Left lobe of liver (tissue), 2 donors: ENCODE measurements at places on chromosomes 4 and X. TPM values are rescaled to one million over a fixed set of nuclear protein-coding genes. Genes with fewer than 3 reads are reported as not detected.

DNA sequence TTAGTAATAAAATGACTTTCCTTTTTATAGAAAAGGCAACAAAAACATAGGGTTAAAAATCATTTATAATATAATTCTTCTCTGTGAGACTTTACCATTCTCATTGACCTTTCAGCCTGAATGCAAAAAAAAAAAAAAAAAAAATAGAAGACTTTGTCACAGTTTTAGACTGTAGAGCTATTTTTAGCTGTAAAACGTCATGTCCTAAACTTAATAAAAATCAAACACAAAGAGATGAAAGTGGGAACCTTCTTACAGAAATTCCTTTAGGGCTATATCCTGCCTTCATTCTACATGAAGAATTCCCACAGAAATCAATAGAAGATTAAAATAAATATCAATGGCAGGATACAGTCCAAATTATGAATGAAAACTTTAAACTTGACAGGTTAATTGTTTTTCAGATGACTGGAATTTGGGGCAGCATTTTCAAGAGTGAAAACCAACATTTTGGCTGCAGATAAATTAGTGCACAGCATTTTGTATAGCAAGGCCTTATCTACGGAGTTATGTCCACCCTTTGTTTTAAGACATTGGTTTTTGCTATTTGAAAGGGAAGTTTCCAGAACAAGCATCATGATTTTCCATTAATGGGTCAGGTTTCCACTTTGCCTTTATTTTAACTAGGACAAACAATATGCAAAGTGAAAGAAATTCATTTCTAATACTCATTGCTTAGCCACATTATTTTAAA, 219.5 kb downstream of the SPCS3 start:
- DNase-seq: no peak

- DNase-seq: no peak
These were observed 83.8 kb downstream of the SEL1L3 start for GRCh38 chr4:25779021-25779420.

DNA sequence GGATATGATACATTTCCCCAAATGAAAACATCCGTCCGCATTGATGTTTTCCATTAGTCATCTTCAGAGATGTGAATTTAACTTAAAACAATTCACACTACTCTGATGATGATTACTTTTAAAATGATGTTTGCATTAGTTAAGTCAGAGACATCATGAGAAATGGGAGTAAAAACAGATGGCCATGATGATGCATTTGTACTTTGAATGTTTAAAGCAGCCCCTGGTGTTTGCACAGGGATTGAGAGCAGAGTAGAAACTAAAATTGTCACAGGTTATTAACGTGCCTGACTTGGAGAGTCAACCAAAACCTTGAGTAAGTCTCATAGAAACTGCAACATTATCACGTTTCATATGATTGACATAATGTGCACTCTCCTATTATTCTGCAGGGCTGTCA, 117.2 kb downstream of the CFAP299 start:
- no peak for DNase-seq

DNA sequence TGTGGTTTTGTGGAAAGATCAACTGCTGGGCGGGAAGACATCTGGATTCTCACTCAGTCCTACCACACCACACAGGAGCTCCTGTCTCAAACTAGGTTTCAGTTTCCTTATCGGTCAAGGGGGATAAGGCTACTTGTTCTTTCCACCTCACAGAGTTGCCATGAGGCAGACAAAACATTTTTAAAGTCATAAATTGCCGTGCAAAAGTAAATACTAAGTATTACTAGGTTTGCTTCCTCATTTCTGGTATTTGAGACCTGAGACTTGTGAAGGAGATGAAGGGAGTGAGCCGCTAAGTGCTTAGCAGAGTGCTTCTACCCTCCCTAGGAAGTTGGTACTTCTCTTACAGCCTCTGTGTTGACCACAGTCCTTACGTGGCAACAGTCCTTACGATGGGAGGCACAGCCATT, 1.5 kb downstream of the LAP3 start:
- DNase-seq: no peak

DNA sequence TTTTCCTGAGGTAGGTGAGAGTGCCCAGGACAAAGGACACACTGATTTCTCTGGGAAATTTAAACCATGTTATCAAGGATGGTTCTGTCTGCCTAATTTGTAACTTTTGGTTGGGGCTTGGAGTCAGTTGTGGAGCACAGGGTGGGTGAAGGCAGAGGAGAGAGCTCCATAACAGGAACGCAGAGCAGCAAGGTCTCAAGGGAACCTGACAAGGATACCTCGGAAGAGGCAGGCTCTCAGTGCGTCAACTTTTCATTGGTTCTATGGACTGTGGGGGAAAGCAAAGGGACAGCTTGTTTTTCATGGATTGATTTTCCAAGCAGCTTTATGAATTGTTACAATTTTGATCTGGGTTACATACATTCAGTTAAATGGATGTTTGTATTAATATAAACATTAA, 110.4 kb downstream of the SLIT2 start:
- no peak for DNase-seq

DNA sequence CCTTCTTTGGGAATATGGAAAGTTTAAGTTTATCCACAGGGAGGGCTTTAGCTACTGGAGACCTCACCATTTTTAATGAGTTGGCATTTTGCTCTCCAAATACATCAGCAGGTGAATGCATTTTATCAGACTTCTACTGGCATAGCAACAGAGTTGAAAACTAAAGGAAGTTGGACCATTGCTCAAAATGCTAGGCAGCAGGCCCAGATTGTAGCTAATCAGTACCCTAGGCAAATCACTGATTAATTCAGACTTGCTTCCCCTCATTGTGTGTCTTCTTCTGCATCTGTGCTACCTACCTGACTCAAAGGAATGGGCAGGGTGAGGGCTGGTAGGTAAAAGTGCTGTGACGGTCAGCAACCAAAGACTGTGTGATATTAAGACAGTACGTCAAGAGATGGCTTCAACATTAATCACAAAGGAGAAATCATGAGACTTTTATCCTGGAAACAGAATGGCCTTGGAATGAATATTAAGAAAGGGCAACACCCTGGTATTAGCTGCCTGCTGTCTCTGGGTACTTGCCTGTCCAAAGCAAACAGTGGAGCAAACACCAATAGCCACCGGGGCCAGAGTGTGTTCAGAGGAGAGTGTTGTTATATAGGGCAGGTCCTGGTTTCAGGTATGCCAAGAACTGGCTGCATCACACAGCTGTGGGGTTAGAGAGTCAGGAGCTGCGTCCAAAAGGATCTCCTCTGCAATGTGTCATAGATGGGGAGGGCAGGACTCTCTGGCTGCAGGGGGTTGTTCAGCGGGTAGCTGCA, 17.1 kb upstream of the SMIM20 start:
- no peak for DNase-seq

- DNase-seq: no peak
These were observed 100.8 kb downstream of the BEND2 start for GRCh38 chrX:18119856-18120255.

- no peak for DNase-seq
These were observed 23.9 kb upstream of the PRDM8 start for GRCh38 chr4:80173401-80173800.

DNA sequence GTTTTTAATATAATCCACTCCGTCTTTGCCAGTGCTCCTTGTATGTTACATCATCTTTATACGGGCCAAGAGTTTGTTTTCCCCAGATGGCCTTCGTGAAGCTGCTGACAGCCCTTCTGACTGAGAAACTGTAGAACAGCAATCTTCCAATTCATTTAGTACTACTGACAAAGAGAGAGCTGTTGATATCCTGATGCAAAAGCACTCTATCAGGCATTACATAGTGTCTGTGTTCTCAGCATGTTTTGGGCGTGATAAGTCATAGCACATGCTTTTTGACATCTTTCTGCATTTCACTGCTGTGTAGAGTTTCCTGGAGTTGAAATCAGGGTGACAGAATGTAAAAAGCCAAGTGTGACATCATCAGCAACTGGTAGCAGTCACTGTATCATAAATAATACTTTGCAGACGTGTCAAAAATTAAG, 746.3 kb upstream of the FAM241A start:
- DNase-seq: no peak

GRCh38 chr4:31007858-31008257, 287.7 kb downstream of the PCDH7 start:
- no peak for DNase-seq

GRCh38 chr4:173418639-173419038, 19.7 kb upstream of the SCRG1 start:
- no peak for DNase-seq

GRCh38 chrX:150503898-150504219, 64.6 kb upstream of the MTM1 start:
- DNase-seq: no peak

DNA sequence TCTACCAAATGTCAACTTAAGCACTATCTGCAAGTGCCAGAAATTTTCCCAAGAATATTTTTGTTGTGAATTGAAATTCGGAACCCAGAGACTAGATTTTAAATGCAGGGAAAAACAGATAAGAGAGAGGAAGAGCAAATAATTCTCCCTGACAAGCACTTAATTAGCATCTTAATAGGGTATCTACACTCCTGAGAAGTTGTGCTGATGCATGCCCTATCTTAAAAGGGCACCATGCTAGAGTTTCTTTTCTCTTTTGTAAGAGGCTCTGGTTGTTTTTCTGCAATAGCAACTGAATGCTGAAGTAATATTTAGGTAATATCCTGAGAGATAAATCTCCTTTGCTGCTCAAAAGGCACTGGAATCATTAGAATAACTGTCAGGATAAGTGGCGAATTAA, 139.9 kb upstream of the UGT8 start:
- DNase-seq: no peak

DNA sequence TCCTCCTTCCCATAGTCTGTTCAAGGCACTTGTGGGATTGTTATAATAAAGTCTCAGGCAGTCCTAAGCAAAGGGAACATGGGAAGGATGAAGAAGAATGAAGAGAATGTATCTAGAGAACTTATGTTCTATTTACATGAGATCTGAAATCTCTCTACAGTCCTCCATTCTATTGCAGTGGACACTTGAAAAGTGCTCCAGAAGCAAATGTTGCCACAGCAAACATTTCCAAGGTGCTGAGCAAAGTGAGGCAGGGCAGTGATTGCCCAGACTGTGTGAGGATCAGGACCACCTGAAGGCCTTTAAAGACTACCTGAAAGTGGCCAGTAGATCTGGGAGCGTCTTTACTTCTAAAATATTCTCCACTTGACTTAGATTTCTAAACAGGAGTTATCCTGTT, 203.5 kb downstream of the RBM46 start:
- DNase-seq: no peak

DNA sequence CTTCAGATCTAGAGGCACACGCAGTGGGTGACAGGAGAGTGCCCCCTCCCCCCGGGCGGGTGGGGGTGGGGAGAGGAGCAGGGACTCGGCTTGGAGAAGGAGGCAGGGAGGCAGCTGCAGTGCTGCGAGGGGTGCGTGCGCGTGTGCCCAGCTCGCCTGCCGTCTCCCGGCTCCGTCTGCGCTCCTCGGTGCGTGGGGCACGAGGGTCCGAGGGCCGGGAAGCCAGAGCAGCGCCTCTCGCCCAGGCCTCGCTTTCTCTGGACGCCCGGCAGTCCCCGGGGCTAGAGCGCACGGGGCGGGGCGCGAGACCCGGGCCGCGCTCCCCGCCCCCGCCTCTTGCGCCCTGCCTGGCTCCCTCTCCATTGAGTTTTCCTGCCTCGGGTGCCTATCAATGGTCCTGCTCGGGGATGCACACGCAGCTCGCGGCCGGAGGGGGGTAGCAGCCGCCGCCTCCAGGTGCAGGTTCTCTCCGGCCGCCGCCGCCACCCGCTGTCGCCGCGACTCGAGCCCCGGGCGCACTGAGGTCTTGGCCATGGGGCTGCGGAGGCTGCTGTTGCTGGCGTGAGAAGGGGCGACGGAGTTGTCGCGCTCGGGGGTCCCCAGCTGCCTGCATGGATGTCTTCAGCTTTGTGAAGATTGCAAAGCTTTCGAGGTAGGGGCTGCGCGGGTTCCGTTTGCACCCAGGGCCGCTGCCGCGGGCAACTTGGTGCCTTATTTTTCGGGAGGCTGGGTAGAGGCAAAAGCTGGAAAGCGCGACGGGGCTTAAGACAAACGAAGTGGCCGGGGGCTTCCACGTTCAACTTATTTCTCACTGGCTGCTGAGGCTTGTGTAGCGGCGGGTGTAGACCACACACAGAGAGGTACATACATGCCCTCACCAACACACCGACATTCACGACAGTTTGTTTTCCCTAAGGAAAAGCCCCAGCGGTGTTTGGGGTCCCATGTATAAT, at the start of gene FRMPD4:
FRMPD4 (plus strand) TSS at position 113 of the 953 bp plus-strand sequence; CDS start at position 612, 499 bp downstream.
- DNase-seq: no peak

- DNase-seq: no peak
These were observed 11.9 kb upstream of the TRIML1 start for GRCh38 chr4:188127214-188127874.

- no peak for DNase-seq
These were observed 164.4 kb downstream of the GRIA3 start for GRCh38 chrX:123348468-123348867.

GRCh38 chr4:152776352-152776751, 3.2 kb downstream of the TIGD4 start:
- no peak for DNase-seq

- no peak for DNase-seq
These were observed 115.1 kb downstream of the KLHL8 start for GRCh38 chr4:87105101-87105845.

DNA sequence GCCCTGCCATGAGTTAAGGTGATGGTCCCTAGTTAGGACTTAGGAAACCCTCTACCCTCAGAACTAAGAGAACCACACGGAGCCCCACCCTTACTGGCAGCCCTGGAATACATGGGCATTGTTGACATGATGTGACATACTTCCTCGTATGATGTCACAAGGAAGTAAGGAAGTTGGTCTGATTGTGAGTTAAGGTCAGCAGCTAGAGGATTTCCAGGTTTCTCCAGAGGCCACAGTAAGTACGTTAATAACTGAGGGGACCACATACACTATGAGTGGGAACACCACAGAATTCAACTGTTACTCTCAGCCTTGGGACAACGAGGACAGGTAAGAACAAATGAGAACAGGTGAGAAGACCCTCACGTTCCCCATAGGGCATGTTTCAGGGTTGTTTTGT, at the start of gene MAGEB5:
MAGEB5 (plus strand) TSS at position 301 of the 400 bp plus-strand sequence. CDS start 1,133 bp downstream, outside the sequence.
- DNase-seq: no peak

GRCh38 chr4:97530676-97531075, 612.6 kb downstream of the STPG2 start:
- DNase-seq: no peak

GRCh38 chr4:85939595-85939994, 420.3 kb downstream of the MAPK10 start:
- no peak for DNase-seq

DNA sequence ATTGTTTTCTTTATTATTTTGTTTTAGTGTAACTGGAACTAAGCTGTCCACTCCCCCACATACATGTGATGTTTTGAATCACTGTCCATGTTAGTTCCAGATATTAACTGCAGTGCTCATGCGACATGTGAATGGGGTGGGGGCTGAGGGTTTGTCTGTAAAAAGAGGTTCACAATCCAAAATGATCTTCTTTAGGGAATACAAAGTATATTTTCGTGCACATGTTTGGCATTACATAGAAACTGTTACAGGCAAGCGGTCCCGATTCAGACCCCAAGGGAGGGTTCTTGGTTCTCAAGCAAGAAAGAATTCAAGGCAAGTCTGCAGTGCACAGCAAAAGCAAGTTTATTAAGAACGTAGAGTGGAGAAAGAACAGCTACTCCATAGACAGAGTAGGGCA, 296.5 kb upstream of the CLNK start:
- DNase-seq: no peak

PDLIM3 gene
- 1.7 TPM for total RNA-seq

FAM47E gene
- total RNA-seq: 3.3 TPM

DGKK gene
- not detected for total RNA-seq

PPP4R3C gene
- not detected for total RNA-seq

GLUD2 gene
- 3.7 TPM for total RNA-seq

CENPVL2 gene
- total RNA-seq: not detected

CSAG3 gene
- not detected for total RNA-seq

TRIM61 gene
- 0.15 TPM for total RNA-seq

PDLIM5 gene
- total RNA-seq: 79.0 TPM

ZCCHC18 gene
- not detected for total RNA-seq

NUDT10 gene
- 0.20 TPM for total RNA-seq

FAT4 gene
- total RNA-seq: 3.9 TPM

IGSF1 gene
- 0.40 TPM for total RNA-seq

OPRPN gene
- 0.40 TPM for total RNA-seq
